ENCODE measurements at places on chromosomes 16 and 17. TPM values are rescaled to one million over a fixed set of nuclear protein-coding genes. Genes with fewer than 3 reads are reported as not detected.
A peak's percentile ranks its signal among the peaks of the same experiment; 100 is the strongest.

GRCh38 chr17:58156839-58157803, 8.9 kb downstream of the OR4D1 start:
- peak overlapping the region; percentile 53 for H3K4me3 ChIP-seq
- no peak for DNase-seq
- H3K27ac ChIP-seq: no peak overlapping the region
- peaks cover 8% of the 10 kb centered on the region for H3K4me1 ChIP-seq
- H3K36me3 ChIP-seq: no peaks in the 10 kb centered on the region

GRCh38 chr17:41919165-41919817, 540 bp upstream of the ACLY start:
- no peaks in the 10 kb centered on the region for H3K27me3 ChIP-seq
- peaks cover 6% of the 10 kb centered on the region for H3K36me3 ChIP-seq

DNA sequence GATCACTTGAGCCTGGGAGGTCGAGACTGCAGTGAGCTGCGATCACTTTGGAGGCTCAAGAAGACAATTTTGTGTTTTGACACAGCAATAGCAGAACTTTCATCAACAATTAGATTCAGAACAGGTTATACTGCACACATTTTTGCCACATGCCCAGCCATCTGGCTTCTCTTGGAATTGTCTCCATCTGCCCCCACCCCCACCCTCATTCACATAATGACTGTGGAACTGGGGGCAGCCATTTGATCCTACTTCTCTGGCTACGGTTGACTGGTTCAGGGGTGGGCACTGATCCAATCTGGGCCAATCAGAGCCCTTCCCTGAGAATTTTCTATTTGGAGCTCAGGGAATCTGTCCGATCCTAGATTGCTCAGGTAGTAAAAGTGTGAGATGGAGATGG, 14.0 kb downstream of the TMEM92 start:
- peak overlapping the region; percentile 97 for H3K27ac ChIP-seq
- H3K27me3 ChIP-seq: no peaks in the 10 kb centered on the region
- DNase-seq: no peak
- H3K4me1 ChIP-seq: peaks cover 77% of the 10 kb centered on the region

The ELMO3 gene
- total RNA-seq: 1.7 TPM

DNA sequence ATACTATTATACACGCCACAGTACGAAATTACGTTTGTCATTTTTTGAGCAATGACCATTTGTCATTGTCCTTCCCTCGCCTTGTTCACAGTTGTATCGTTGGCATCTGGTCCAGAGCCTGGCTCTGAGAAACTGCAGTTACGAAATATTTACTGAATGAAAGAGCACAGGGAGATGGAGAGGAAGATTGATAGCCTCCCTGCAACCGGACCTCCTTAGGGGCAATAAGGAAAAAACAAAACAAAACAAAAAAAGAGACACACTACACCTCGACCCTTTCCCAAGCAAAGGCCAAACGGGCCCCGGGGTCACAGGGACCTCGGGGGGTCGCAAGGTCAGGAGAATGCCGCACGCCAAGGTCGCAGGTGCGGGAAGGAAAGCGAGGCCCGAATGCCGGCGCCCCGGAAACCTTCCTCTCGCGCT, 857 bp downstream of the GOT2 start:
- peak overlapping the region; percentile 68 for H3K27ac ChIP-seq
- H3K36me3 ChIP-seq: no peaks in the 10 kb centered on the region
- H3K4me1 ChIP-seq: peaks cover 21% of the 10 kb centered on the region
- peaks cover 3% of the 10 kb centered on the region for H3K27me3 ChIP-seq

DNA sequence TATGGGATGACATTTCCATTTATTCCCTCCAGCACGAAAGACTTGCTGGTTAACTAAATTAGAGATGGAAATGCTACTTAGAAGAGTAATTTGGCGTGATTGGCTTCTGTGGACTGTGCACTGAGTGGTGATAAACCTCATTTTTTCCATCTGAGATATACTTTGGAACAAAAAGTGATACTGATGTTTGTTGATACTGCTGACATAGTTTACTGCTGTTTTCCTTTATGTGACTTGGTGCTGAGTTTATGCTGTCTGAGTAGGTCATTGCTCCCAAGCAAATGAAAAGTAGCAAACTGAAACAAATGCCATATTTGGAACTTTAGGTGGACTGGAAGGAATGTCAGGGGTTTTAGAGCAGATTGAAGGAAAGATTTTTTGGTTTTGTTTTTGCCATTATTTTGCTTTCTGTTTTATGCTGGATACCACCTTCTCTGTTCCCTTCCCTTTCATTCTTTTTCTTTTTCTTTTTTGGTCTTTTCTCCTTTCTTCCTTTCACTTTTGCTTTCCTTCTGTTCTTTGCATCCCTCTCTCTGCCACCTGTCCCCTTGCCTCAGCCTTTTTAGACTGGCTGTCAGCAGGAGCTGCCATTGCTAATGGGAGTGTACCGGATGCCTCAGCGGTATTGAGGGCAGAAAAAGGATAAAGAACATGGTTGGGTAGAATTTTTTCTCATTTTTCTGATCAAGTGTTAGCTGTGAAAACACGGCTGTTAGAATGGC, 41.8 kb downstream of the NUP93 start:
- peak overlapping the region; percentile 73 for H3K27ac ChIP-seq
- no peak overlapping the region for H3K4me3 ChIP-seq
- DNase-seq: no peak

GRCh38 chr16:84565669-84566495, 52.0 kb downstream of the COTL1 start:
- H3K4me1 ChIP-seq: no peaks in the 10 kb centered on the region
- H3K27ac ChIP-seq: no peak overlapping the region
- peaks cover 26% of the 10 kb centered on the region for H3K36me3 ChIP-seq
- H3K4me3 ChIP-seq: no peak overlapping the region
- no peak for DNase-seq

Data from osteocyte (in vitro differentiated cells).